ENCODE measurements at places on chromosomes 6 and 20.

- DNase-seq: no peak
These were observed 139.3 kb upstream of the COL21A1 start for GRCh38 chr6:56386717-56387116.

DNA sequence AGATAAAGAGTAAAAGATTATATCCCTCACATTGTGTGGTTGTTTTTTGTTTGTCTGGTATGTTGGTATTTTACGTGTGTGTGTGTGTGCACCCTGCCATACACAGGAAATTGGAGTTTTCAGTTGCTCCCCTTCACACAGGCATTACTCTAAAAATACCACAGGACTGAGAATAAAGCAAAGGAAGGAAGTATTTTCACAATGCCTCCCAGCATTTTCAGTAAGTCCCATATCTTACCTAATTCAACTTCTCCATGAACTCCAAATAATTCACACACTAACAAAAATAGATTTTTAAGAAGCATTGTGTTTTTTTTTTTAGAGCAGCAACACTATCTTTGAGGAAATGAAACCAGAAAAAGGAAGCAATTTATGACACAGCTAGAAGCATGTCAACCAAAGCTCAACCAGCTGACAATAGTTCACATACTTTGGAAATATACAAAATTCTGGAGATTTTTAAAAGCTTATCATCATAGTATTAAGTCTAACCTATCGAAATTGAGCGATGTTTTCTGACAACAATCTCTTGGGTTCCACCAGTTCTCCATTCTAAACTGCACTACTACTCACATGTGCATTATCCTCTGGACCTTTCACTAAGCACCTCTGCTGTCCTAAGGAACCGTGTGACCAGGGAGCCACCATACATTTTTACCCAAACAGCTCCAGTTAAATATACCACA, 2.1 kb downstream of the UBE2J1 start:
- DNase-seq: no peak

DNA sequence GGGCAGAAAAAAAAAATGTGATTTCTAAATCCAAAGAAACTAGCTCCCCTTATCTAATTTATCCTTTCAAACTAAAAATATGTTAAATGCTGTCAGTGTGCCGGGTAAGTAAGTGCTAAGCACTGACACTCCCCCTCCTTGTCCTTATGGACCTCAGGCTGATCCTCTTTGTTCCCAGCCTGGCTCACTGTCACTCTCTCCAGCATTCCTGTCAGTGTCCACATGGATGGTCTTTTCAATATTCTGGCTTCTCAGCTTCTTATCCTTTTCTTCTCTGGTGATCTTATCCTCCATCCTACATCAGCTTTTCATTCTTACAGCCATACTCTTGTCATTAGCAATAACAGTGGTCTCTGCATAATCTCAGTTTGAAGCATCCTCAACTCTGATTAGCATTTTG, 55.0 kb downstream of the BCKDHB start:
- no peak for DNase-seq

DNA sequence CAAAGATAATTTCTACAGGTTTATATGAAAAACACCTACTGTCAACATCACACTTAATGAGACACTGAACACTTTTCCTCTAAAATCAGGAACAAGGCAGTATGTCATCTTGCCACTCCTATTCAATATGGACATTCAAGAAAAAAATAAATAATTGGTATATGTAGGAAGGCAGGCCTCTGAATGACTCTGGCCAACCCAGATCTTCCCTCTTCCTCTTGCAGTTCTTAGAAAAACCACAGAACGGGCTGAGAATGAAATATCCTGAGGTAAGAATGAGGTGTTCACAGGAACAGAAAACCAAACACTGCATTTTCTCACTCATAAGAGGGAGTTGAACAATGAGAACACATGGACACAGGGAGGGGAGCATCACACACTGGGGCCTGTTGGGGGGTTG, 1207.2 kb upstream of the CITED2 start:
- DNase-seq: no peak

DNA sequence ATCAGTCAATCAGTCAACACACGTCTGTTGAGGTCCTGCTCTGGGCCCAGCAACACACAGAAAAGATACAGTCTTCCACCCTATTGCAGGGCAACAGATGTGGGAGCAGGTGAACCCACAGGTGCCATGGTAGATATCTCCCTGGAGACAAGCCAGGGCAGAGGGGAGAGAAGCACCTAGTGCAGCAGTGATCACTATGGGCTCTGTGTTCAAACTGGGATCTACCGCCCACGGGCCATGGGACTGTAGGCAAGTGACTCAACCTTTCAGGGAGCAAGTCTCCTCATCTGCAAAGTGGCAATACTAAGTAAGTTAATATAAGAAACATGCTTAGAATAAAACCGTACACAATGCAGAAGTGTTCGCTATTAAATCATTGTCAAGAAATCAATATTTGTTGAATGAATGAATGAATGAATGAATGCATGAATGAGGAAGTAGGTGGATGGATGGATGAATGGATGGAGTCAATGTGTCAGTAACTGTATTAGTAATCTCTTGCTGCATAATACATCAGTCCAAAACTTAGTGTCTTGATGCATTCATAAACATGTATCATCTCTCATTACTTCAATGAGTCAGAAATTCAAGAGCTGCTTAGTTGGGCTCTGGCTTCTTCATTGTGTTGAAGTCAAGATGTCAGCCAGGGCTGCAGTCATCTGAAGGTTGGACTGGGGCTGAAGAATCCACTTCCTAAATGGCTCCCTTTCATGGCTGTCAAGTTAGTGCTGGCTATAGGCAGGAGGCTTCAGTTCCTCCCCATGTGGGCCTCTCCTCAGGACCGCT, 31.9 kb upstream of the NFATC2 start:
- no peak for DNase-seq

DNA sequence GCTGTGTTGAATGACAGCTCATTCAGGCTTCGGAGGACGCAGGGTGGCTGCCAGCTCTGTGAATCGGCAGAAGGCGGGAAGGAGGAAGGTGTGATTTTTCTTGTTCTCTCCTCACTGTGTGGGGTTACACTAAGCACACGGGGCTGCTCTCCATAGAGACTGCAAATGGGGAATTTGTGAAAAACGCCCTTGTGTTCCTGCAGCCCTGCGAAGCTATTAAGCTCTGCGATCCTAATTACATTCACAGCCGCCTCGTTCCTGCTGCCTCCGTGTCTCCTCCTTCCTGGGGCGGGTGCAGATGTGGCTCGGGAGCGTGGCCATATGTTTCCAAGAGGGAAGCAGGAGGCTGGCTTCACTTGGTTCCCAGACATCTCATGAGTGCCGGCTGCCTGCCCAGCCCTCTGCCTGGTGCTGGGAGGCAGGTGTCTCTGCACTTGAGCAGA, 124.0 kb downstream of the TOX2 start:
- no peak for DNase-seq

- DNase-seq: peak; percentile 22
These were observed 891 bp downstream of the RSPO3 start for GRCh38 chr6:127119102-127120022.

DNA sequence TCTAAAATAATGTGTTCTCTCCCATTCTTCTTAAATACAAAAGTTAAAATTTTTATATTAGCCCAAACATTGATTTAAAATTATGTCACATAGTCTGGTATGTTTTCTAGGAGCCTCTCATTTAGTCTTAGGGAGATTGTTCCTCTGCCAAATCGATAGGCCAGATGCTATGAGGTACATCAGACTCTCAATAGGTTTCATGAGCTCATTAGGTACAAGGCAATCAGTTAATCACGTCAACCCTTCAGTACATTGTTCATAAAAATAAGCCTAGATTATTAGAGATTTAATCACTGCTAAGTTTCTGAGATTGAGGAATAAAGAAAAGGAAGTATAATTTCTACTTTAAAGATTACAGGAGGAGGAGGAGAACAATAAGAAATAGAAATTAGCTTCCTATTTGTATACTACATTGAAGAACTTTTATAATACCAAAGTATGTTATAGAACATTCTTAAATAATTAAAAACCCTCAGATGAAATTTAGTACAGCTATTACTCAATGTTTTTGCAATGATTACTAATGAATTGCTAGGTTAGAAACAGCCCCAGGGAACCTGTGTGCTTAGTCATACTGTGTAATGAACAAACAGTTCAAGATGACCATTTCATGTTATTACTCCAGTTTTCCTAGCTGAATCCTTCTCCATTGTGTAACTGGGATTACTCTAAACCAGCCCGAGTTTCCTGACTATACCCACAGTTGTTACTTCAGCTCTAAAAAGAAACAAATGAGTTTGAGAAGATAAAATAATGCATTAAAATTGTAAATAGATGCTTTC, 117.0 kb downstream of the BMP5 start:
- DNase-seq: no peak

DNA sequence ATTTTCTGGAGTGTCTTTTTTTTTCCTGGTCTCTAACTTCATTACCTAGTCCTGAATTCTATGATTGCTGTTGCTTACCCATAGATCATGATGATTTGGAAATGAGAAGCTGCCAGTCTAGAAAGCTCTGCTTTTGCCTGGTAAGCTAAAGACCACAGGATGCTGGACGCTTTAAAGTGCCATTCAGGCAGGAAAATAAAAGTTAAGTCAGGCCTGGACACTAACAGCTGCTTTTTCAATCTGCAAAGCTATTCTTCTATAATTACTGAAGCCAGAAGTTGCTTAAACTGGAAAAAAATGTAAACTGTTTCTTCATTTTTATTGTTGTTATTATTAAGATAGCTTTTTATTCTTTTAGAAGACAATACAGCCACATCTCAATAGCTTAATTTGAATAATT, 129.8 kb upstream of the SPACA1 start:
- DNase-seq: no peak

DNA sequence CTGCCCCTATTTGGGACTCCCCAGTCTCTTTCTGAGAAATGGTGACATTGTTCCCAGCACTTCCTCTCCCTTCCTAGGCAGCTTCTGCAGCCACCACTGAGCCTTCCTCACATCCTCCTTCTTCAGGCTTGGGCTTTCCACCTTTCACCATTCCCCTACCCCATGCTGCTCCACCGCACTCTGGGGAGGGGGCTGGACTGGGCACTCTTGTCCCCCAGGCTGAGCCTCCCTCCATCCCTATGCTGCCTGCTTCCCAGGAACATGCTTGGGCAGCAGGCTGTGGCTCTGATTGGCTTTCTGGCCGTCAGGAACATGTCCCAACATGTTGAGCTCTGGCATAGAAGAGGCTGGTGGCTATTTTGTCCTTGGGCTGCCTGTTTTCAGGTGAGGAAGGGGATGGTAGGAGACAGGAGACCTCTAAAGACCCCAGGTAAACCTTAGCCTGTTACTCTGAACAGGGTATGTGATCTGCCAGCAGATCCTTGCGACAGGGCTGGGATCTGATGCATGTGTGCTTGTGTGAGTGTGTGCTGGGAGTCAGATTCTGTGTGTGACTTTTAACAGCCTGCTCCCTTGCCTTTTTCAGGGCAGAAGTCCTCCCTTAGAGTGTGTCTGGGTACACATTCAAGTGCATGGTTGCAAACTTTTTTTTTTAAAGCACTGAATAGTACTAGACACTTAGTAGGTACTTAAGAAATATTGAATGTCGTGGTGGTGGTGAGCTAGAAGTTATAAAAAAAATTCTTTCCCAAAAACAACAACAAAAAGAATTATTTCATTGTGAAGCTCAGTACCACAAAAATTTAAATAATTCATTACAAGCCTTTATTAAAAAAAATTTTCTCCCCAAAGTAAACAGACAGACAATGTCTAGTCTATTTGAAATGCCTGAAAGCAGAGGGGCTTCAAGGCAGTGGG, 2.1 kb upstream of the CDKN1A start:
- DNase-seq: no peak

DNA sequence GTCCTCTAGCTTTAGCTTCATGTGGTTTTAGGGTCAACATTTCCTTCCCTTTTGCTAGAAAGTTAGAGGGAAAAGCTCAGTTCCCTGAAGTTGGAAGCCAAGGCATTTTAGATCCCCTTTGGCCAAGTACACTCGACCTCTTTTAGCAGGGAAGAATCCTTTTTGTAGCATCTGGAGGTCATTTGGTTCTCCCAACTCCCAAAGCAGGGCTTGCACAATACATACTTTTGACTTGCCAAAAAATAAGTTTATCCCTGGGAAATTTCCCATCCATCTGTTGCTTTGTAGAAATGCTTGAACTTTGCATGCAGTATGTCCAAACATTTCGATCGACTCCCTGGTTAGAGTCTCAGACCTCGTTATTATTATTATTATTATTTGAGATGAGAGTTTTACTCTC, 4.6 kb upstream of the EDEM2 start:
- DNase-seq: no peak

DNA sequence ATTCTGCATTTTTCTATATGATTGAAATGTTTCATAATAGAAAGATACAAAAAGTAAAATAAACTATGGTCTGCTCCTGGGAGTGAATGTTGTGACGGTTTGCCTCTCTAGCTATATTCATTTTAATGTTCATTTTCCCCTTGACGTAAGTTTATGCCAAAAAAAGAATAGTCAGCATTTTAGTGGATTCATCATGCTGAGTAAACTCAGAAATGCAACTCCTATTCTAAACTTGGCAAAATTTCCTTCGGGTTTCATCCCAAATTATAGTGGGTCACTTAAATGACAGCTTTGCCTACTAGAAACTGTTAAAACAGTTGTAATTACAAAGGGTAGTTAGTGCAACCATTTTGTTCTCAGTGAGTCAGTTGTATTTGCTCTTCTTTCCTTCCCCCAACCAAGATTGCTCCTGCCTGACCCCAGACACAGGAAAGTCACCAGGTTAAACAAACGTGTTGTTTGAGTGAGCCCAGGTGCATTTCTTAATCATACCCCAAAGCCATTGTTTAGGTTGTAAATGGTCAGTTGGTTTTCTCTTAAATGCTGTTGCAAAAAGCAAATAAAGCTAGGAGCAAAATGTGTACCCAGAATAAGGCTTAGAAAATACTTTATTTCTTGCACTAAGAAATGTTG, 482.3 kb upstream of the SOX4 start:
- DNase-seq: no peak

DNA sequence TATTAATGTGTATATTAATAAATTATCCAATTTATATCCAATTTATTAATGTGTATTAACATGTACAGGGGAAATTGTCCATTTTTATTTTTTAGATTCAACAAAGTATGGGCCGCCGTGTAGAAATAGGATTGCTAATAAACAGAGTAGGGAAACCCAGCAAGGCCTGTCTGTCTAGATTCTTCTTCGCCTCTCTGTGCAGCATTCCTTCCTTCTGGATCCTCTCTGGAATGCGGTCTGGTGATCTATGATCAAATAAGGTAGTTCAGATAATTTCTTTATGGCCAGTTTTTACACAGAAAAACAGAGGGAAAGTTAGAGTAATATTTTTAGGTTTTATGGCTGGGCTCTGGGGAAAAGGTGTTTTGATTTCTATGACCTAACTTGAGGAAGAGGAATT, 19.9 kb upstream of the HFE start:
- no peak for DNase-seq

GRCh38 chr20:5703681-5704101, 46.5 kb upstream of the SHLD1 start:
- no peak for DNase-seq

- no peak for DNase-seq
These were observed 152.9 kb downstream of the JARID2 start for GRCh38 chr6:15398633-15399275.

- DNase-seq: no peak
These were observed 9.7 kb downstream of the RPS21 start for GRCh38 chr20:62396367-62397239.

- no peak for DNase-seq
These were observed 39.5 kb downstream of the CRISP1 start for GRCh38 chr6:49826743-49827406.

GRCh38 chr6:9710574-9710973, 704.3 kb downstream of the TFAP2A start:
- DNase-seq: no peak
